NCI-H2081 (cell line): ENCODE measurements at places on chromosomes 4 and X.

DNA sequence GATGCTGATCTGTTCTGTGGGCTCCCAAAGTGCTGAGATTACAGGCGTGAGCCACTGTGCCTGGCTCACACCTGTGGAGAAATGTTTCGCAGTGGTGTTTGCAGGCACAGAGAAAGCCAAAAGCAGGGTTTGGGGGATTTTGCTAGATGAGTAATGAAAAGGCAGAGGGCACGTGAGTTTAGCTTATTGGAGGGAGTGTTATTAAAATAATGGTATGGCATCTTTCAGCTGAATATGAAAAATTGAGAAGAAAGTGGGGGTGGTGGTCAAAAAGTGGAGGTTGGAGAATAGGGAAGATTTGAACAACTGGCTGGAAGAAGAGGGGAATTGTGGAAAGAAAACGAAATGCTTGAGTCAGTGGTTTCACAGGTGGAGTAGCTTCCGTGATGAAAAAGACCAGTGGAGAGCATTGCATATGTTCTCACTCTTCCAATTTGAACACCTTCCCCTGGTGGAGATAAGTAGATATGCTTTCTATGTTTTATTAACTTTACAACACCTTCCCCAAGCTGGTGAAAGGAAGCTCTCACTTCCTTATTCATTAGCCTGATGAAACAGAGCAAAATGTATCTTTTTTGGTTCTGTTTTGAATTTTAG, 1.1 kb upstream of the CHST7 start:
- DNase-seq: no peak

DNA sequence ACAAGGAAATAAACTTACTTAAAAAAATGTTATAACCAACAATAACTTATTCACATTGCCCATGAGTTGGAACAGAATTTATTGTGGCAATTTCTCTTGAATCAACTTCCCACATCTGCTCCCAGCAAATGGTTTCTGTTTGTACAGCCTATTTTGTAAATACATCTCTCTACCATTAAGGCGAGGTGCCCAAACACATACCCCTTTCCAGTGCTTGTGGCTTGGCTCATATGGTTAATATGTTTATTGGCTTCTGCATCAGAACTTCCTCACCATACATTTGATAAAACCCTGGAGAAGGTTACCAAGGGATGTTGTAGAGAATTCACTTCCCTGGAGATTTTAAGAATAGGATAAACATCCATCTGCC, 207.1 kb downstream of the SOWAHB start:
- DNase-seq: peak; percentile 11

- no peak for DNase-seq
Observed at GRCh38 chr4:76539979-76540378, 105.0 kb downstream of the SHROOM3 start.

DNA sequence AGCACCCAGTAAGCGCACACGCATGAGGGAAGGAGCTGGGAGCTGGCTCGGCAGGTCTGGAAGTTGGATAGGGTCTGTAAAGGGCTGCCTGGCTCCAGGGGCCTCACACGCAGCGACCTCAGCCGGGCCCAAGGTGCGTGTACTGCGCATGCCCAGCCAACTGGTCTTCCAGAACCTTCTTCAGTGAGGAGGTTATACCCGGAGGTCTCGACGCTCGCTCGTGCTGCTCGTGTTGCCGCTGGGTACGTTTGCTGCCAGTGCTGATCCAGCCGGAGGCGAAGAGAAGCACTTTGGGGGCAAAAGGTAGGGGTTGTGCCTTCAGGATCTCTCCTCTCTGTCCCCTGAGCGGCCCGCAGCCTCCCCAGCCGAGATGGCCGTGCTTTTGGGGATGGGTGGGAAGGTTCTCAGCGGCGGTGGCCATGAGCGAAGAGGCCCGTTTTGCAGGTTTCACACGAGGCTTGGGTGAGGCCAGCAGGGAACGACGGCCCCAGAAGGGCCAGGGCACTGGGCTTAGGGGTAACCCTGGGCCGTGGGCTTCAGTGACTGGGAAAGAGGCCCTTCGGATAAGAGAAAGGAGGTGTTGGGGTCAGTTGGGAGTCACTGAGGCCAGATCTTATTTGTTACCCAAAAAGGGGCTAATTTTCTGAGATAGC, 3.8 kb upstream of the CXCL9 start:
- no peak for DNase-seq

DNA sequence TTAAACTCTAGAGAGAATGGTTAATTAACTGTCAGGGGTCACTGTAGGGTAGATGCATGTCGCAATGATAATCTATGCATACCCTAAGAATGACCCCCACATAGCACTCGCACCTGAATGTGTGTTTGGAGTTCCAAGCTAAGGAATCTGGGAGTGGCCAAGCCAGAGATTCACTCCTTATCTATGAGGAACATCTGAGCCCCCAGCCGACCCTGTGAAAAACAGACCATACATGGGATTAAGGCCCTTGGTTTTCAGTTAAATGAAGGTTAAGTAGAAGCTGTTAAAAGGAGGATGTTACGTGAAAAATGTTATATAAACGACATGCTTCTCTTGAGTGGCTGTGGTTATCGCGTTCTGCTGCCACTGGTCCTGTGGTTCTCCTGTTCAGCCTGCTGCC, 147.2 kb downstream of the RELL1 start:
- DNase-seq: no peak

GRCh38 chrX:122641136-122641535, 542.9 kb upstream of the GRIA3 start:
- no peak for DNase-seq

GRCh38 chrX:40460926-40461325, 119.8 kb upstream of the ATP6AP2 start:
- no peak for DNase-seq

DNA sequence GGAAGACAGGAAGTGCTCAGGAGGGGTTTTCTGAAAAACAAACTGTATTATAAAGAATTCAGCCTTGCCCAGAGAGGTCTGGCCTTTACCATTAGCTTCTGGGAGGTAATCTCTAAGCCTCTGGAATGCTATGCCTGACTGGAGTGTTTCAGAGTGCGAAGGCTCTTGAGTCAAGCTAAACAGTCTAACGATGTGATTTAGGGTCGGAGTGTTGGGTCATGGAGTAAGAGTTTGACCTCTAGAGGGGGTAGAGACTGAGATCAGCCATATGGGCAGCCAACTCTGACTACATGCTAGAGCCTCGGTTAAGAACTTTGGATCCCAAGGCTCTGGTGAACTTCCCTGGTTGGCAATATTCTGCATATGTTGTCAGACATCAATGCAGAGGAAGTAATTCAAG, 15.0 kb downstream of the BOD1L1 start:
- DNase-seq: no peak
